ENCODE measurements at places on chromosomes 12 and 14. TPM values are rescaled to one million over a fixed set of nuclear protein-coding genes. Genes with fewer than 3 reads are reported as not detected.

Gene DNAH10
- total RNA-seq = 0.43 TPM

Gene CFAP54
- 1.4 TPM for total RNA-seq

Gene SMAGP
- total RNA-seq = 2.6 TPM

Gene POTEM
- not detected for total RNA-seq

Gene CACNB3
- total RNA-seq = 12.4 TPM

Gene OR4K15
- not detected for total RNA-seq

Gene CCDC38
- not detected for total RNA-seq

Gene PLA2G1B
- not detected for total RNA-seq

Gene AQP5
- 0.09 TPM for total RNA-seq

Gene IL23A
- not detected for total RNA-seq

Gene PGF
- 3.5 TPM for total RNA-seq

Gene CLEC1A
- not detected for total RNA-seq

Gene ESPL1
- 0.46 TPM for total RNA-seq

Gene C12orf50
- not detected for total RNA-seq

Gene PRH2
- 0.18 TPM for total RNA-seq

Gene HOTAIR
- 0.09 TPM for total RNA-seq

Gene PPFIA2
- 2.2 TPM for total RNA-seq

Gene FOXA1
- not detected for total RNA-seq

Gene ATXN3
- 74.2 TPM for total RNA-seq

Gene TMCC3
- 0.71 TPM for total RNA-seq

Gene PPP1R1A
- not detected for total RNA-seq

Gene TESPA1
- total RNA-seq = not detected

Gene JAG2
- 0.57 TPM for total RNA-seq

Gene SERPINA3
- total RNA-seq = 8.0 TPM

Gene MRPS35
- 40.7 TPM for total RNA-seq

Gene A2M
- 12.1 TPM for total RNA-seq

Gene ATXN2
- 22.2 TPM for total RNA-seq

Gene C12orf54
- not detected for total RNA-seq

Gene CCDC88C
- 0.85 TPM for total RNA-seq

Gene KRT8
- 13.4 TPM for total RNA-seq

Gene MYH7
- total RNA-seq = not detected

Gene AVPR1A
- total RNA-seq = under 0.01 TPM

Gene DIO3
- under 0.01 TPM for total RNA-seq

Gene STAC3
- total RNA-seq = 0.14 TPM

Gene FBRSL1
- total RNA-seq = 1.0 TPM

Gene KRT79
- total RNA-seq = not detected

Gene FAM90A1
- total RNA-seq = under 0.01 TPM

Gene ACVRL1
- 19.8 TPM for total RNA-seq

All from smooth muscle cell of bladder (primary cell).